ENCODE measurements at places on chromosomes 2 and 18.

- no peak for DNase-seq
Measured at GRCh38 chr2:142323206-142323605, 192.4 kb upstream of the LRP1B start.

DNA sequence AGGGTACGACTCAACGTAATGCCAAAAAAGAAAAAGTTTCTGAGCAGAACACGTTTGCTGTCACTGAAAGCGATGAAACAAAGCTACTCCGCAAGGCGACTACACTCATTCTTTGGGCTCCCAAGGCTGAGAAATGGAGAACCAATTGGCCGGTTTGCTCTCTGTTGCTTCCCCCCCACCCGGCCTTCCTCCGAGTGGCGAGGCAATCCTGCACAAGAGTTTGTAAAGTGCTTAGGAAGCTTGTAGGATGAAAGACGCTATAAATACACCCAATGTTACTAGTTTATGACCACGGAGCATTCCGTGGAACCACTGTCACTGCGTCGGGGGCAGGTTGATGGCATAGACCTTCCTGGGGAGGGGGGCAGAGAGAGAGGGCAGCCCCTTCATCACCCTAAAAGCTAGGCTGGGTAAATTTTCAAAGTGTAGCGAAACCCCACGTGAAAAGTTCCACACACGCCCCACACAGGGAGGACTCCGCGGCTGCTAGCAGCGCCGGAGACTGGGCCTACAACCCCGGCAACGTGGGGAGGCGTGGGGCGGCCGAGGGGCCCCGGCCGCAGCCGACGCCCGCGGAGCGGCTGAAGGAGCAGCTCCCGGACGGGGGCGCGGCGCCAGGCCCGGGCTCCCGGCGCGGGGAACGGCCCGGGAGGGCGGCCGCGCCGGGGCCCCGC lies 915 bp downstream of the CUL3 start:
- DNase-seq = peak; percentile 40

- no peak for DNase-seq
Measured at GRCh38 chr2:147211484-147211883, 633.3 kb upstream of the ACVR2A start.

DNA sequence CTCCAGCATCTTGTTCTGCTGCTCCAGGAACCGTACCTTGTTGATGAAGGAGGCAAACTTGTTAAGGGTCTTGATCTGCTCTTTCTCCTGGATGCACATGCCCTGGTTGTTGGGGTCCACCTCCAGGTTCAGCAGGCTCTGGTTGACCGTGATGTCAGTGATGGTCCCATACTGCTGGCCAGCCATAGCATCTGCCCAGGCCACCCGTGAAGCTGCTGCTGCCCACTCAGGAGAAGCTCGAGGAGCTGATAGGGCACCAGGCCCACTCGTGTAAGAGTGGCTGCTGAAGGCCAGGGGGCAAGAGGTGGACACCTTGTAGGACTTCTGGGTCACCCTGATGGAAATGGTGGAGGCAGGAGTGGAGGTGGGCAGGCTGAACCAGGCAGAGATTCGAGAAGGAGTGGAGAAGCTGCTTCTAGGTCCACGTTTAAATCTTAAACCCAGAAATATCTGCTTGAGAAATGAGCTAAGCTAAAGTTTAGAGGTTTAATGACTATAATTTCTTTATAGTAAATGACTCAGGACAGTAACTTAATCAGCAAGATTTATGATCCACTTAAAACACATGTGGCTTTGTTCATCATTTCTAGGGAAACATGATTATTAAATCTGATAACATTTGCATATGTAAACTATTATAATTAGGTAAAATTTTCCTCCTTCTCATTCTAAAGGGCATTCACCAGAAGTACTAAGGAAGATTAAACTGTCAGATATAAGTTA lies 358.7 kb upstream of the SETBP1 start:
- no peak for DNase-seq

DNA sequence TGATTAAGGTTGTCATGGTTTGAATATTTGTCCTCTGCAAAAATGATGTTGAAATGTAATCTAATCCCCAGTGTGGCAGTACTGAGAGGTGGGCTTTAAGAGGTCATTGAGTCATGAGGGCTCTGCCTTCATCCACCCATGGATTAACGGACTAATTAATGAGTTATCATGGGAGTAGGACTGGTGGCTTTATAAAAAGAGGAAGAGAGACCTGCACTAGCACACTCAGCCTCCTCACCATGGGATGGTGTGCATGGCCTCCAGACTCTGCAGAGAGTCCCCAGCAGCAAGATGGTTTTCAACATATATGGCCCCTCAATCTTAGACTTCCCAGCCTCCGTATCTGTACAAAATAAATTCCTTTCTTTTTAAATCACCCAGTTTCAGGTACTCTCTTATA lies 41.0 kb downstream of the DTNB start:
- DNase-seq = no peak

DNA sequence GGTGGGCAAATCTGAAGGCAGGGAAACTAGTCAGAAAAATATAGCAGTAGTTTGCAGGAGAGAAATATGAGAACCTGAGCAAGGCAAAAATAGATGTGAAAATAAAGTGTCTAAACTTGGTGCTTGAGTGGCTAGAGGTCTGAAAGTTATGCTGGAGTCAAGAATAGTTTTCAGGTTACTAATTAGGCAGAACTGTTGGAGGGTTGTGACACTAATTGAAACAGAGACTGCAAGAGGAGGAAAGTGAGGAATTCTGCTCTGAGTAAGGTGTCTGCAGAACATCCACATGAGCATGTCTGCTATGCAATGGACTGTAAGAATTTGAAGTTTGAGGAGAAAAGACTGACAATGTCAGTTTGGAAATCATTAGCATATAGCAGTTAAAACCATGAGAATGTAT lies 444.0 kb upstream of the LRRTM1 start:
- no peak for DNase-seq

GRCh38 chr2:11798701-11799435 lies 52.4 kb downstream of the LPIN1 start:
- DNase-seq = no peak

All from activated T-cell treated with anti-CD3 and anti-CD28 coated beads, Interleukin-2, amount 50 U/mL, for 1 hour (primary cell).